ENCODE measurements at places on chromosomes 6 and 20.

- DNase-seq, result no peak
These were observed 547.2 kb upstream of the JAG1 start for GRCh38 chr20:11221046-11221445.

- no peak for DNase-seq
These were observed 52.6 kb upstream of the PDE7B start for GRCh38 chr6:135798751-135799515.

- no peak for DNase-seq
These were observed 4.9 kb downstream of the BAK1 start for GRCh38 chr6:33575211-33575610.

- DNase-seq, result no peak
These were observed 52.2 kb upstream of the SLC22A1 start for GRCh38 chr6:160069459-160069858.

- DNase-seq, result no peak
These were observed 405.5 kb upstream of the PLCB4 start for GRCh38 chr20:8663424-8663823.

DNA sequence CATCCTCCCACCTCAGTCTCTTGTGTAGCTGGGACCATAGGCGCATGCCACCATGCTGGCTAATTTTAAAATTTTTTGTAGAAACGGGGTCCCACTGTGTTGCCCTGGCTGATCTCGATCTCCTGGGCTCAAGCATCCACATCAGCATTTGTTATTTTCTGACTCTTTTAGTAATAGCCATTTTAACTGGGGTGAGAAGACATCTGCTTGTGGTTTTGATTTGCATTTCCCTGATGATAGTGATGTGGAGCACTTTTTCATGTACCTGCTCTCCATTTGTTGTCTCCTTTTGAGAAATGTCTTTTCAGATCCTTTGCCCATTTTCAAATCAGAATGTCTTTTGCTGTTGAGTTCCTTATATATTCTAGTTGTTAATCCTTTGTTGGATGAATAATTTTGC, 22.2 kb upstream of the TULP4 start:
- DNase-seq, result no peak
